ENCODE measurements at places on chromosomes 7 and 10.

DNA sequence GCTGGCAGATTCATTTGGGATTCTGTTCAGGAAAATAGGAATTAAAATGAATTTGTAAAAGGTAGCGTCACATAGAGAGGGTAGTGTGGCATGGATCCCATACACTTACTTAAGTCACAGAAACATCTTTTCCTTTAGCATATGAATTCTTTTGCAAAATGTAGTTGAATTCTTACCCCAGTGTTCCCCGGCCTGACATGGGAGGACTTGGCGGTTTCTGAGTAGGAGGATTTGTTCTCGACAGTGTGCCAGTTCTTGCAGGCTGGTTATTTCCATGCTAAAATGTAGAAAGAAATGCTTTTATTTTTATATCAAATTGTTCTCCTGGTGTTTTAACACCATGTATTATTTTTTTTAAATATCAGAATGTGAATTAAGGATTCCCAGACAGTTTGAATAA lies 72.6 kb downstream of the PDSS1 start:
- DNase-seq: no peak

DNA sequence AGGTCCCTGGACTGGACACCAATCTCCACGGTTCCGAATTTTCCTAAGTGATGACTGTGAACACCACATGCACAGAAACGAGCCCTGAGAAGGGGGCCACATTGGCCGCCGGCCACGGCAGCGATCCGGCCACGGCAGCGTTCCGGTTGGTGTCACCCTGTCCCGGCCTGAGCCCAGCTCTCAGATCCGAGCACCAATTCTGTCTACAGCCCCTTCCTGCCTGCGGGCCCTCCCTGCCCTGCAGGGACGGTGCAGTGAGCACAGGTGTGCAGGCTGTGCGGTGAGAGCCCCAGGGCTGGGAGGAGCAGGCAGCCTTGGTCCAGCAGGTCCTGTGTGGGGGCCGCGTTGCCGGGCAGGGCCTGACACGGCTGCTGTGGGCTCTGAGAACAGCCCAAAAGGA lies 29.7 kb upstream of the GPR146 start:
- DNase-seq: no peak

DNA sequence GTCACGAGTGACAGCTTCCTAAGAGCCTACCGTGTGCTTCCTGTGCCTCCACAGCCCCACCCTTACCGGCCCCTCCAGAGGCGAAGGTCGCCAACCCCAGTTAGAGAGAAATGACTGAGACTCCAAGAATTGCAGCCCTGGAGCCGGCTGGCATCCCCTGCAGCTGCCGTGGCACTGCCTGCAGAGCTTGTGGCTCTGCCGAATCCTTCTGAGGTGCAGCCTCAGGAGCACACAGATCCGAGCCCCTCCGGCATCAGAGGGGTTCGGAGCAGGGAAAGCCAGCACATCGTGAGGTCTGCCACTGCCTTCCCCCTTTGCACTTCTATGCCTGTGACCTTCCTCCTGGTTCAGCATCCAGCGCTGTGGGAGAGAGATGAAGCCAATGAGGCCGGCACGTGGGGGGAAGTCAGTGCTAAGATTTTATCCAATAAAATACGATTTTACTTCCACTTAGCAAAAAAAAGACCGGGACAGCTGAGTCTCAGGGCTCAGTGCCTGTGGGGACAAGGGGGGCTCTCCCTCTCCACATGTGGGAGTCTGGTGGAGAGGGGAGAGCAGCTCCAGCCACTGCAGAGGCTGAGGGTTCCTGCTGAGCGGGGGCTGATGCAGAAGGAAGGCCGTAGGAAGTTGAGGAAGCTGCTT lies 80.1 kb downstream of the TCERG1L start:
- DNase-seq: no peak

DNA sequence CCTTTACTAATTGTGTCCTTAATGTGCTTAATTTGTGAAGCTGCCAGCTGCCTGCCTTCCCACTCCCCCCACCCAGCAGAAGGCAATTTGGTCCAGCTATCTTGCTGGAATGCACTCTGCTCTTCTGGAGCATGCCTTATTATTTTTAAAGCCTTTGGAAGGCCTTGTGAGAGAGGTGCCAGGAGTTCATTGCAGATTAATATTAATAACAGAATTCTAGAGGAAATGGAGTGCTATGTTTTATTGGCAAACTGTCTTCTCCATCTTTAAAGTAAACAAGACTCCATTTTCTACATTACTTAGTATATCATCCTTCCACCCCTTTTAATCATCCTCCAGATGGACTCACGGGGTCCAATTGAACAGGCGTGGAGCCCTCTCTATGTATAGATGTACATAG lies 50.8 kb upstream of the ZNF32 start:
- DNase-seq: no peak
